GM12878 (cell line): ENCODE measurements at places on chromosomes 12 and 14. TPM values are rescaled to one million over a fixed set of nuclear protein-coding genes. Genes with fewer than 3 reads are reported as not detected.

SERPINA3 gene
- 2.2 and 2.6 TPM in 2 replicates for total RNA-seq

SMIM41 gene
- 0.19 TPM in 1 of 2 replicates, not detected in the other for total RNA-seq

SOCS4 gene
- total RNA-seq: 27.9 and 31.5 TPM in 2 replicates

AHSA1 gene
- 165 and 174 TPM in 2 replicates for total RNA-seq

NFATC4 gene
- 13.5 and 19.2 TPM in 2 replicates for total RNA-seq

MYH7 gene
- 0.10 and 0.11 TPM in 2 replicates for total RNA-seq

GRCh38 chr12:90842477-90842876 lies 112.5 kb downstream of the CCER1 start:
- H3K4me3 ChIP-seq: no peak overlapping the region
- H3K36me3 ChIP-seq: no peaks in the 10 kb centered on the region
- H3K27ac ChIP-seq: no peak overlapping the region
- H3K4me1 ChIP-seq: no peaks in the 10 kb centered on the region
- DNase-seq: no peak

GRCh38 chr12:109764123-109764522 lies 50.5 kb downstream of the FAM222A start:
- no peaks in the 10 kb centered on the region for H3K36me3 ChIP-seq
- DNase-seq: no peak
- no peak overlapping the region for H3K4me3 ChIP-seq
- H3K27ac ChIP-seq: no peak overlapping the region
- H3K4me1 ChIP-seq: no peaks in the 10 kb centered on the region

- H3K36me3 ChIP-seq: no peaks in the 10 kb centered on the region
- no peak overlapping the region for H3K27ac ChIP-seq
- DNase-seq: no peak
Measured at GRCh38 chr12:256958-257357, 5.7 kb downstream of the SLC6A13 start.

GRCh38 chr14:32900547-32900946 lies 38.1 kb upstream of the NPAS3 start:
- no peaks in the 10 kb centered on the region for H3K4me1 ChIP-seq
- H3K36me3 ChIP-seq: no peaks in the 10 kb centered on the region
- no peak for DNase-seq
- no peak overlapping the region for H3K27ac ChIP-seq
- no peaks in the 10 kb centered on the region for H3K27me3 ChIP-seq

DNA sequence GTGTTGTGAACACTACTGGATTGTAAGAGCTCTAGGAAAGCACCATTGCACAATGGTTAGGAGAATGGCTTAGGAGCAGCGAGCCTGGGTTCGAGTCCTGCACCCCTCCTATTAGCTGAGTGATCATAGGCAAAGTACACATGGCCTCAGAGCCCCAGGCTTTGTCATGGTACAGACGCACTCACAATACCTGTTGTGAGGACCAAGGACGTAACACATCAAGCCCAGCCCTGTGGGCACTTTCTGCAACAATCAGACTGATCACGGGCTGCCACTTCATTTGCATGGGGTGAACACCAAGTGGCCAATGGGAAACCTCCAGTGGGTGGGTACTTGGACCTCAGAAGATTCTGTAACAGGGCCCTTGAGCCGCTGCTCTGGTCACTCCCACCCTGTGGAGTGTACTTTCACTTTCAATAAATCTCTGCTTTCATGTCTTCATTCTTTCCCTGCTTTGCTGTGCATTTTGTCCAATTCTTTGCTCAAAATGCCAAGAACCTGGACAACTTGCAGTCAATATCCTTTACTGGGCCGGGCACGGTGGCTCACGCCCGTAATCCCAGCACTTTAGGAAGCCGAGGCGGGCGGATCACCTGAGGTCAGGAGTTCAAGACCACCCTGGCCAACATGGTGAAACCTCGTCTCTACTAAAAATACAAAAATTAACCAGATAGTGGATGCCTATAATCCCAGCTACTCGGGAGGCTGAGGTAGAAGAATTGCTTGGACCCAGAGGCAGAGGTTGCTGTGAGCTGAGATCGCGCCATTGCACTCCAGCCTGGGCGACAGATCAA lies 28.2 kb downstream of the GLRX5 start:
- H3K4me1 ChIP-seq: no peaks in the 10 kb centered on the region
- DNase-seq: no peak
- no peaks in the 10 kb centered on the region for H3K27me3 ChIP-seq
- H3K36me3 ChIP-seq: no peaks in the 10 kb centered on the region
- H3K27ac ChIP-seq: no peak overlapping the region

DNA sequence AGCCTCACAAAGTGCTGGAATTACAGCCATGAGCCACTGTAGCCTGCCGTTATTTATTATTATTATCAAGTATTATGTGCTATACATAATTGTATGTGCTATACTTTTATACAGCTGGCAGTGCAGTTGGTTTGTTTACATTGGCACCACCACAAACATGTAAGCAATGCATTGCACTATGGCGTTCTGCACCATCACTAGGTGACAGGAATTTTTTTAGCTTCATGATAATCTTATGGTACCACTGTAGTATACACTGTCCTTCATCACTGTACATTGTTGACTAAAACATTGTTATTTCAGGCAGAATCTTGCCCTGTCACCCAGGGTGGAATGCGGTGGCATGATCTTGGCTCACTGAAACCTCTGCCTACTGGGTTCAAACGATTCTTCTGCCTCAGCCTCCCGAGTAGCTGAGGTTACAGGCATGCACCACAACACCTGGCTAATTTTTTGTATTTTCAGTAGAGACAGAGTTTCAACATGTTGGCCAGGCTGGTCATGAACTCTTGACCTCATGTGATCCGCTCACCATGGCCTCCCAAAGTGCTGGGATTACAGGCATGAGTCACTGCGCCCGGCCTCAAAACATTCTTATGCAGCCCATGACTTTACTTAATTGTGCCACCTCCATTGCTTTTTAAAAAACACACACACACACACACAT lies 17.1 kb downstream of the MRPL42 start:
- DNase-seq: no peak
- no peaks in the 10 kb centered on the region for H3K4me1 ChIP-seq
- no peak overlapping the region for H3K4me3 ChIP-seq
- H3K36me3 ChIP-seq: peaks cover 24% of the 10 kb centered on the region
- no peak overlapping the region for H3K27ac ChIP-seq

GRCh38 chr12:116201359-116201758 lies 76.1 kb downstream of the MED13L start:
- H3K4me3 ChIP-seq: no peak overlapping the region
- H3K36me3 ChIP-seq: no peaks in the 10 kb centered on the region
- no peaks in the 10 kb centered on the region for H3K27me3 ChIP-seq
- peaks cover 10% of the 10 kb centered on the region; the same call in 1 of the 2 replicates for H3K4me1 ChIP-seq
- H3K27ac ChIP-seq: no peak overlapping the region

GRCh38 chr14:33309106-33309505 lies 370.4 kb downstream of the NPAS3 start:
- no peak overlapping the region for H3K27ac ChIP-seq
- no peaks in the 10 kb centered on the region for H3K4me1 ChIP-seq
- no peaks in the 10 kb centered on the region for H3K27me3 ChIP-seq
- H3K4me3 ChIP-seq: no peak overlapping the region
- H3K36me3 ChIP-seq: no peaks in the 10 kb centered on the region

GRCh38 chr14:61653507-61653906 lies 41.8 kb upstream of the HIF1A start:
- H3K36me3 ChIP-seq: no peaks in the 10 kb centered on the region
- no peaks in the 10 kb centered on the region for H3K4me1 ChIP-seq
- no peak for DNase-seq
- no peak overlapping the region for H3K27ac ChIP-seq

GRCh38 chr14:58104808-58105207 lies 47.2 kb downstream of the ARMH4 start:
- DNase-seq: no peak
- no peak overlapping the region for H3K27ac ChIP-seq
- no peaks in the 10 kb centered on the region for H3K4me1 ChIP-seq

DNA sequence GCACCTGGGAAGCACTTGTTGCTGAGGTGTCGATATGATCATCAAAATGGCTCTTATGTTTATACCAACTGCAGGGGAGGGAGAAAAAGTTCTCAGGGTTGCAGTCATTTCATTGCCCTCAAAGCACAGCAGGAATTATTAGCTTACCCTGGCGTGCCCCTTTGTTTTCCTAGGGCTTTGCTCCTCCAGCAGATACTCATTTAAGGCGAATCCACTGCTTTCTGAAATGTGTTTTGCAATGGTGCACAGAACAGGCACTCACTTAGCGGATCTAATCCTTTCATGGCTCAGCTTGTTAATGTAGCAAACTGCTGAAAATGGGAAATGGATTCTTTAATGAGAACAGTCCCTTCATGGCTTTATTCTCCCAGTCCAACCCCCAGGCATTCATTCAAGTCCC lies 76.7 kb downstream of the NKX2-1 start:
- no peaks in the 10 kb centered on the region for H3K36me3 ChIP-seq
- DNase-seq: no peak
- H3K27me3 ChIP-seq: no peaks in the 10 kb centered on the region
- H3K4me1 ChIP-seq: no peaks in the 10 kb centered on the region
- H3K27ac ChIP-seq: no peak overlapping the region

DNA sequence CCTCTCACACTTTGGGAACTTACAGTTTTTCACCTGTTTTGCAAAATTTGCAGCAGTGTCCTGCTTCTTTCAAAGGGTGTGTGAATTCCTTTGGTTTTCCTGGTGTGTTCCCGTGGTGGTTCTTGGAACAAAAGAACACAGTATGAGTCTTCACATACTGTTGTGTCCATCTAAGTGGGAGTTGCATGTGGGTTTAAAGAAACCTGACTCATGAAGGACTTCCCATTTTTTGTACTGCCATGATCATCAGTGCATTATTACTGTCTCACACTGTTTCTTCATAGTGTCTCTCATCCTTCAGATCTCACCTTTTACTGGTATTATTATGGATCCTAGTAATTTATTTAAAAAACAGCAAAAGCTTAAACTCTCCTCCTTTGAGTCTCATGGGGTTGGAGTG lies 3.8 kb upstream of the GZMH start:
- DNase-seq: no peak
- H3K4me3 ChIP-seq: no peak overlapping the region
- H3K36me3 ChIP-seq: no peaks in the 10 kb centered on the region
- H3K27me3 ChIP-seq: no peaks in the 10 kb centered on the region

- H3K27ac ChIP-seq: no peak overlapping the region
- no peaks in the 10 kb centered on the region for H3K36me3 ChIP-seq
- H3K4me1 ChIP-seq: no peaks in the 10 kb centered on the region
- DNase-seq: no peak
- H3K4me3 ChIP-seq: no peak overlapping the region
Measured at GRCh38 chr12:6062757-6063735, 61.4 kb downstream of the VWF start.

DNA sequence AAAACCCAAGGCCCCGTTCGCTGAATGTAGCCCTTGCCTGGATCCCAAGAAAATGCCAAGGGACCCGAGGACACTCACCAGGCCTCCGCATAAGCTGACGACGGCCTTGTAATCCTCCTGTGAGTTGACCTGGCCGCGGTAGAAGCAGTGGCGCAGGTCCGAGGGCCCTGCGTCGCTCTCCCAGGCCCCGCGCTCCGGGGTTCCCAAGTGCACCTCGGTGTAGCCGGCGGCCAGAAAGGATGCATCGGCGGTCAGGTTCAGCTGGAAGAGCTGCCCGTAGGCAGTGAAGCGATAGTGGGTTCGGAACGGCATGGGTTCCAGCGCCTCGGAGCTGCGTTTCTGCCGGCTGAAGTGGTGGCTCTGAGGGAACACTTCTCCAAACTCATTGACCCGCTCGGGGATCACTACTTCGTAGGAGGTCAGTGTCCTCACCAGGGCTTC lies 1.2 kb downstream of the ADAMTS20 start:
- no peaks in the 10 kb centered on the region; the same call in none of the 2 replicates for H3K27me3 ChIP-seq
- no peaks in the 10 kb centered on the region for H3K36me3 ChIP-seq
- DNase-seq: no peak
- no peak overlapping the region for H3K4me3 ChIP-seq
- no peak overlapping the region for H3K27ac ChIP-seq
- H3K4me1 ChIP-seq: no peaks in the 10 kb centered on the region

GRCh38 chr12:20345866-20346265 lies 22.5 kb upstream of the PDE3A start:
- no peaks in the 10 kb centered on the region for H3K4me1 ChIP-seq
- no peaks in the 10 kb centered on the region for H3K27me3 ChIP-seq
- no peak for DNase-seq
- no peak overlapping the region for H3K27ac ChIP-seq
- H3K4me3 ChIP-seq: no peak overlapping the region
- no peaks in the 10 kb centered on the region for H3K36me3 ChIP-seq

GRCh38 chr14:105294142-105294597 lies 6.6 kb downstream of the BRF1 start:
- H3K36me3 ChIP-seq: no peaks in the 10 kb centered on the region
- H3K4me1 ChIP-seq: peaks cover 53% of the 10 kb centered on the region
- peak overlapping the region; percentile 52 for H3K4me3 ChIP-seq
- DNase-seq: no peak

- no peak overlapping the region for H3K4me3 ChIP-seq
- no peak overlapping the region for H3K27ac ChIP-seq
- H3K36me3 ChIP-seq: no peaks in the 10 kb centered on the region
- no peaks in the 10 kb centered on the region for H3K4me1 ChIP-seq
- H3K27me3 ChIP-seq: no peaks in the 10 kb centered on the region
- peak; percentile 16 for DNase-seq
Measured at GRCh38 chr12:79737875-79738718, 47.3 kb upstream of the PAWR start.

- H3K4me3 ChIP-seq: no peak overlapping the region
- H3K27me3 ChIP-seq: no peaks in the 10 kb centered on the region
- H3K36me3 ChIP-seq: no peaks in the 10 kb centered on the region
Measured at GRCh38 chr12:59429766-59430165, 166.1 kb upstream of the SLC16A7 start.

GRCh38 chr12:4112290-4112689 lies 161.3 kb upstream of the CCND2 start:
- peaks cover 48% of the 10 kb centered on the region for H3K4me1 ChIP-seq
- H3K27ac ChIP-seq: no peak overlapping the region
- no peak overlapping the region for H3K4me3 ChIP-seq
- no peaks in the 10 kb centered on the region for H3K27me3 ChIP-seq
- DNase-seq: peak; percentile 53

DNA sequence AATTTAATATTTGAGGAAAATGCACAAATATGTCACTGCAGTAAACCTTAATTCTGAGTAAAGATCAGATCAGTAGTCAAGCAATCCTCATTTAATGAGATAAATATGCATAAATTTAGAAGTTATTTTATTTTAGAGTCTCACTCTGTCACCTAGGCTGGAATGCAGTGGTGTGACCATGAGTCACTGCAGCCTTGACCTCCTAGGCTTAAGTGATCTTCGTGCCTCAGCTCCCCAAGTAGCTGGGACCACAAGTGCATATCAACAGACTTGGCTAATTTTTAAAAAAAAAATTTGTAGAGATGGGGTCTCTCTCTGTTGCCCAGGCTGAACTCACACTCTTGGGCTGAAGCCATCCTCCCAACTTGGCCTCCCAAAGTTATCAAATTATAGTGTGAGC lies 41.3 kb downstream of the LMO3 start:
- H3K27me3 ChIP-seq: no peaks in the 10 kb centered on the region
- no peak for DNase-seq
- H3K4me3 ChIP-seq: no peak overlapping the region

GRCh38 chr14:100525615-100526014 lies 61.6 kb downstream of the BEGAIN start:
- H3K4me3 ChIP-seq: no peak overlapping the region
- DNase-seq: no peak
- no peak overlapping the region for H3K27ac ChIP-seq
- no peaks in the 10 kb centered on the region for H3K27me3 ChIP-seq
- no peaks in the 10 kb centered on the region; the same call in 1 of the 2 replicates for H3K36me3 ChIP-seq

- no peak for DNase-seq
- no peak overlapping the region for H3K4me3 ChIP-seq
- H3K36me3 ChIP-seq: no peaks in the 10 kb centered on the region
- no peaks in the 10 kb centered on the region for H3K27me3 ChIP-seq
- no peaks in the 10 kb centered on the region for H3K4me1 ChIP-seq
Measured at GRCh38 chr12:43105426-43105981, 446.5 kb downstream of the ADAMTS20 start.
